Kidney glomerular epithelial cell (primary cell): ENCODE measurements at places on chromosomes 7 and 10.

DNA sequence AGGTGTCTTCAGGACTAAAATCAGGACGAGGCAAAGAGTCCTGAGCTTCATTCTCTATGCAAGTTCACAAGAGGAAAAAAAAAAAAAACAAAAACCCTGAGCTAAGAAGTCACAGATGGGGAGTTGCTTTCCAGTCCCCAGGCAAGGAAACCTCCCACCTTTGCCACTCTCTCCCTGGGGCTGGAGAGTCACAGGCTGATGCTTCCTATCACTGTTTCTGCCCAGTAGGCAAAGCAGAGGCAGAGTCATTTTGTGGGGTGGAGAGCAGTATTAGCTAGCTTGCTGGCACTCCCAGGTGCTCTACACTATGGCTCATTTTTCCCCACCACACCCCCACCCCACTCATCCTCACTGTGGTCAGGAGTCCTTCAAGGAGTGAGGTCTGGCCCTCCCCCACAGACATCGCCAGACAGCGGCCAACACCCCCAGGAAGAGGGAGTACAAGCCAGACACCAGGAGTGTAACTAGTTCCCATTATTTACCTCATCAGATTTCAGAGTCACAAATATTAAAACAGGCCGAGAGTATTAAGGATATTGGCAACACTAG is 34.6 kb upstream of the UNC5B start:
- DNase-seq = peak; percentile 14

DNA sequence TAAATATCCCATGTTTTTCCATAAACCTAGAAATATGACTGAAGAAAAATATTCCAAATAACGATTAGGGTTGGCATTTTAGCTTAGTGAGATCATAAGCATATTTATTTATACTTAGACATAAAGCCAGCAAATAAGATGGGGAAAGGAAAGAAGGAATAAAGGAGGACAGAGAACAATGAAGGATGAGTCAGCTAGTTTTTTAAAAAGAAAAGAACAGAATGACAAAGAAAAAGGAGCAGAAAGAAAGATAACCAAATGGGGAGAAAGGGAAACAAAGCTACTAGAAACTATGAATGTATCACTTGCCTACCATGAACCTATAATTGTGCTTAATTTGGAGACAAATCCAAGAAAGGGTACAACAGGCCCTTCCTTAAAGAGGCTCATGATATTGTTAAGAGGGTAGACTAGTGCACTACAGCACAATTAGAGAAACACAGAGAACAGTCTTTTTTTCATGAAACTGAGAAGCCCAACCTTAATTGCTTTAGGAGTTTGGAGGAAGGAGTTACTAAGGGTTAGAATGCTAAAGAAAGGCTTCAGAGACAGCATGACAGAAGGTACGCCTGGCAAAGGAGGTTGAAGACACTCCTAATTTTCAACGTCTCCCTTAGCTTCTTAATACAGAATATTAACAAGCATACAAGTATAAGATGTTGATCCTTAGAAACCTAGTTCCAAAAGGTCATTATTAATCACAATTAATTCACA is 23.9 kb downstream of the HERPUD2 start:
- DNase-seq = no peak

DNA sequence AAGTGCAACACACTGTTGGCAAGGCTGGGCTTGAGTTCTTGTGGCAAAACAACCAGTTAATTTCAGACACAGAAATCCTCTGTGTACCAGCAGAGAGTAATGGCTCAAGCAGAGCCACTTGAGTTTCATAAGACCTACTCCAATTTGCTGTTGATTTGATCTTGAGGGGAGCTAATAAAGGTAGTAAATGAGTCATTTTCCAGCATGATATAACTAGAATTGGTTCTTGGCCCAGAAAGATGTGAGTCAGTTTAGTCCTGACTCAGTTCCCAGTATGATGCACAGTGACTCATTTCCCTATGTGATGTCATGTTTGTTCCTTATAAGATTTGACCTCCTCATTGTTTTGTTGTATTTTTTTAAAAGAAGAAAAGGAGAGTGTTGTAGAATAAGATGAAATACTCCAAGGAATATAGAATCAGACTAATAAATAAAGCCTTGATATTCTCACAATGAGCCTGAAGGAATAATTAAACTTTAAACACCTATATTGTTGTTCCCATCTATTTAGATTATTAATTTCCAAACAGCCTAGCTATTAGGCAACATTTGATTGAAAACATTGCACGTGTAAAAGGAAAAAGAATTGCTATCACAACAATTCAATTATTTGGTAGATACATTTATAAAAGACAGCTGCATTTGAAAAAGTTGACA is 186.2 kb downstream of the REEP3 start:
- peak; percentile 98 for DNase-seq

DNA sequence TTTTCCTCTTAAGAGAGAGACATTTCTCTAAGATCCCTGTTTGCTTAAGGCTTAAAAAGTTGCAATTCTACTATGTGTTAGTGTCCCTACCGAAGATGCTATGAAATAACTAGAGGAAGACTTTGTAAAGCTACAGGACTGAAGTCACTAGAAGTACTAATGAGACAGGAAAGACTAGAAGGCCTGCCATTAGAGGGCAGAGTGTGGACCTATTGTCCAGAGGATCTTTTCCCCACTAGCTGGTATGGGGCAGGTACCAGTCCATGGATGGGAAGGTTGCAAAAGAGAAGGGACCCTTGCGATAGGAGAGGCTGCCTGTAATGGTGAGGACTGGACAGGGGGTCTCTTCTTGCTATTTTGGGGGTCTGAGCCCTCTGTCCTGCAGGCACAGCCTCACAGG is 178.1 kb downstream of the TMEM178B start:
- no peak for DNase-seq

- no peak for DNase-seq
Observed at GRCh38 chr10:114352653-114353298, 51.5 kb downstream of the AFAP1L2 start.

GRCh38 chr10:48796713-48797245 is 112.1 kb downstream of the WDFY4 start:
- DNase-seq = no peak

GRCh38 chr7:152176797-152177196 is 151.3 kb downstream of the GALNT11 start:
- DNase-seq = no peak
